Right ventricle myocardium superior (tissue), 1 donor: ENCODE measurements at places on chromosomes 13 and 19. TPM values are rescaled to one million over a fixed set of nuclear protein-coding genes. Genes with fewer than 3 reads are reported as not detected.

DNA sequence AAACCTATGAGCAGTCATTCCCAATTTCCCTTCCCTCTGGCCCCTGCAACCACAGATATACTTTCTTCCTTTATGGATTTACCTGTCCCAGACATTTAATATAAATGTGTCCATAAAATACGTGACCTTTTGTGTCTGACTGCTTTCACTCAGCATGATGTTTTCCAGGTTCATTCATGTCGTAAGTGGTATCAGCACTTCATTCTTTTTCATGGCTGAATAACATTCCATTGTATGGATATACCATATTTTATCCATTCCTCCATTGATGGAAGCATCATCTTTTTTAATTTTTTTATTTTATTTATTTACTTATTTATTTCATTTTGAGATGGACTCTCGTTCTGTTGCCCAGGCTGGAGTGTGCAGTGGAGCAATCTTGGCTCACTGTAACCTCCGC, 8.0 kb upstream of the PPP6R1 start:
- DNase-seq: no peak

GRCh38 chr13:48733739-48734335, 80.1 kb downstream of the CYSLTR2 start:
- no peak for DNase-seq

- no peak for DNase-seq
These were observed 222.4 kb downstream of the DACH1 start for GRCh38 chr13:71644579-71644978.

DNA sequence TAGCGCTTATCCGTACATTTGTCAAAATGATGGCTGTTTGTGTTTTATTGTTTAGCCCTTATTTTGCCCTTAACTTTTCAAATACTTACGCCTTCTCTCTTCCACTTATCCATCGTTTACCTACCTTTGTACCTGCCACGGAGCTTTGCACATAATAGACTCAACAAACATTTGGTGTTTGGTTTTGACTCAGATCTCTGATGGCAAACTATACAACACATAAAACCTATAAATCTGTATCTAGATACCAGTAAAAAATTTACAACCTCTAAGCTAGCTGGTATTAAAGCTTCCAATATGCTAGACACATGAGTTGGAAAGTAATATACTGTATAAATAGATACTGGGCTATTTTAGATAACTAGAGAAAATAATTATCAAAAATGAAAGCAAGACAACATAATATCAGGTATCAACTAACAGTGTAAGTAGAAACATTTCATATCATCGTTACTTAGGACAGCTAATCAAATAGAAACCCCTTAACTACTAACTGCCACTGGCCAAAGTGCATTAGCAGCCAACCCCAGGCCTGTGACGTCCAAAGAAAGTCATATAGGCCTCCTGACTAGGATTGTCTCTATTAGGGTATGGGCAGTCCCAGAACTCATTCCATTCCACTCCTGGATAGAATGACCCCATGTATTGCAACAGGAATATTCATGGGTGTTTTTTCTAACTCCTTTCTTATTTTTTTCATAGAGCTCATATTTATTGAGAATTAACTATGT, 53.8 kb downstream of the KCTD12 start:
- no peak for DNase-seq

DNA sequence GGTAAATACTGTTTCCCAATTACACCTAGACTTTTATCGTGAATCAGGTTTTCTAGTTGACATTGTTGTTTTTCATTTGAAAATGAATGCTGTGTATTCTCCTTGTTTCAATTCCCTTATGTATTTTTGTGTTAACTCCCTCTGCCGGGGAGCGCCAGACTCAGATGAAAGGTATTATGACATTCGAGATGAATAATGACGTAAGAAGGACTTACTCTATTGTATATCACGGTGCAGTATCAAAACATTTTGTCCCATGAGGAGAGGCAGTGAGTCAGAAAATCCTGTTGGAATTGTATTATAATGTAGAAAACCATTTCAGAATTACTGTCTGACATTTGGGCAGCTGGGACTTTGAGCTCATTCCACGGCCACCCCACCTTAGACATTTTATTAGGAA, 61.6 kb downstream of the LRCH1 start:
- no peak for DNase-seq

- DNase-seq: no peak
These were observed 152.5 kb downstream of the FGF9 start for GRCh38 chr13:21823416-21823815.

GRCh38 chr19:24040621-24041020, 46.4 kb upstream of the ZNF254 start:
- DNase-seq: no peak

DNA sequence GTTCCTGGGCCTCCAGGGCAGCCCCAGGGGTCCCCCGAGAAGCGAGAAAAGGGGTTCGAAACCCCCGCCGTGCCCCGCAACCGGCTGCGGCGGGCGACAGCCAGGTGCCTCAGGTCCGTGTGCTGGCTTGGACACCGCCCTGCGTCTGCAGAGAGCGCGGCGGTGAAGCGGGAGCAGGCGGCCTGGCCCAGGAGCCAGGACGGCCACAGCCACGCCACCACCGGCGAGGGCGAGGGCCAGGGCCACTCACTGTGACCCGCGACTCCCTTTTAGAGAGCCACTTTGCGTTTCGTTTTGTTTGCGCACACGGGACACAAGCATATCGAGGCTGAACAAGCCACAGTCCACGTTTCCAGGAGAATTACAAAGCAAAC, 110.4 kb downstream of the CRYL1 start:
- DNase-seq: no peak

- no peak for DNase-seq
These were observed 123.9 kb downstream of the SLC7A1 start for GRCh38 chr13:29471551-29471950.

Gene FCHO1
- total RNA-seq: 0.75 TPM

Gene APOC4
- total RNA-seq: not detected

Gene REEP6
- total RNA-seq: 1.1 TPM

Gene IRGC
- total RNA-seq: not detected

Gene SMG9
- total RNA-seq: 15.7 TPM

Gene PRR12
- total RNA-seq: 12.6 TPM

Gene SERPINE3
- total RNA-seq: not detected

Gene KLK11
- total RNA-seq: not detected

Gene PINLYP
- 0.46 TPM for total RNA-seq

Gene ZNF428
- total RNA-seq: 32.5 TPM

Gene KLK4
- not detected for total RNA-seq
